Tracheal epithelial cell (primary cell): ENCODE measurements at places on chromosomes 2 and 18. TPM values are rescaled to one million over a fixed set of nuclear protein-coding genes. Genes with fewer than 3 reads are reported as not detected.

KIF1A gene
- 0.72 TPM in 1 of 2 replicates, not detected in the other for total RNA-seq

CABYR gene
- total RNA-seq = 1.9 and 2.3 TPM in 2 replicates

SEMA4C gene
- total RNA-seq = 9.6 and 17.8 TPM in 2 replicates

DAPL1 gene
- total RNA-seq = 0.24 TPM in 1 of 2 replicates, not detected in the other
